ENCODE measurements at places on chromosomes 1 and 21.

DNA sequence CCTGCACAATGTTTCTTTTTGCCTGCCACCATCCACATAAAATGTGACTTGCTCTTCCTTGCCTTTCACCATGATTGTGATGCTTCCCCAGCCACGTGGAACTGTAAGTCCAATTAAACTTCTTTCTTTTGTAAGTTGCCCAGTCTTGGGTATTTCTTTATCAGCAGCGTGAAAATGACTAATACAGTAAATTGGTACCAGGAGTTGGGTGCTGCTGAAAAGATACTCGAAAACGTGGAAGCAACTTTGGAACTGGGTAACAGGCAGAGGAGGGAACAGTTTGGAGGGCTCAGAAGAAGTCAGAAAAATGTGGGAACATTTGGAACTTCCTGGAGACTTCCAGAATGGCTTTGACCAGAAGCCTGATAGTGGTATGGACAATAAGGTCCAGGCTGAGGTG lies 425.3 kb downstream of the GPATCH2 start:
- DNase-seq = no peak

GRCh38 chr1:161994175-161994668 lies 29.4 kb downstream of the OLFML2B start:
- DNase-seq = no peak

DNA sequence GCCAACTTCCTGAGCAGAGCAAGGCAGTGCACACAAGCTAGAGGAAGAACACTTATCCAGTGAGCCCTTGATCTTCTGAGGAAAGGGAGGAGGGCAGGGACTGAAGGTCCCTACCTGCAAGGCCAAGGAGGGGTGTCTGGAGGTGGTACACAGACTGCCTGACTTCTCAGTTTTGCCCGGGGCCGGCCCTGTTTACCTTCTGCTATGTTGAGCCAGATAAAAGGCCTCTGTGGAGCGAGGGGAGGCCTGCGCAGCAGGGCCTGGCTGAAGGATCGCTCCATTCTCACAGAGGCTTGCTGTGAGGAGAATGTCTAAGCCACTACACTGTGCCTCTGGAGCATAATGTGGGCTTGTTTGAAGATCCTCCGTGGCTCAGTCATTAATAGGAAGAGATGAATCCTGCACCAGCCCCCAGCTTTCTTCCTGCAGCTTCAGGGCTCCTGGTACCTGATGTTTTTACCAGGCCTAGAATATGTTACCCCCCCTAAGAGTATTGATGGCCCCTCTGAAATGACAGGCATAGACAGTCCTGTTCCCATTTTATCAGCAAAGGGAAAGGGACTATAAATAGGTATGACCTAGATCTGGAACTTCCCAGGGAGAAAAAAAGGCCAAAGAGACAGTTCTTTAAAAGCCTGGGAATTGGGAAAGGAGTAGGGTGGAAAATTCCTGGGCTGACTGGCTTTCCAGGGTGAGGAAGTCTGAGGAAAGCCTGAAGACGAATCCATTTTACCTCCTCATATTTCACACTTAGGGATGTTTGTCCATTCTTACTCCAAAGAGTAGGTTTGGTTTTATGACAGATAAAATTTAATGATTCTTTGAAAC lies 4.7 kb downstream of the POGK start:
- no peak for DNase-seq

- DNase-seq = no peak
Observed at GRCh38 chr1:182795563-182796228, 6.1 kb downstream of the NPL start.

- no peak for DNase-seq
Observed at GRCh38 chr1:89546082-89546889, 21.7 kb downstream of the LRRC8B start.

- no peak for DNase-seq
Observed at GRCh38 chr21:25640202-25640942, 1.3 kb downstream of the JAM2 start.

- DNase-seq = no peak
Observed at GRCh38 chr21:44766818-44767354, 34.7 kb downstream of the UBE2G2 start.

- no peak for DNase-seq
Observed at GRCh38 chr1:71621785-71622184, 541.0 kb upstream of the ZRANB2 start.

DNA sequence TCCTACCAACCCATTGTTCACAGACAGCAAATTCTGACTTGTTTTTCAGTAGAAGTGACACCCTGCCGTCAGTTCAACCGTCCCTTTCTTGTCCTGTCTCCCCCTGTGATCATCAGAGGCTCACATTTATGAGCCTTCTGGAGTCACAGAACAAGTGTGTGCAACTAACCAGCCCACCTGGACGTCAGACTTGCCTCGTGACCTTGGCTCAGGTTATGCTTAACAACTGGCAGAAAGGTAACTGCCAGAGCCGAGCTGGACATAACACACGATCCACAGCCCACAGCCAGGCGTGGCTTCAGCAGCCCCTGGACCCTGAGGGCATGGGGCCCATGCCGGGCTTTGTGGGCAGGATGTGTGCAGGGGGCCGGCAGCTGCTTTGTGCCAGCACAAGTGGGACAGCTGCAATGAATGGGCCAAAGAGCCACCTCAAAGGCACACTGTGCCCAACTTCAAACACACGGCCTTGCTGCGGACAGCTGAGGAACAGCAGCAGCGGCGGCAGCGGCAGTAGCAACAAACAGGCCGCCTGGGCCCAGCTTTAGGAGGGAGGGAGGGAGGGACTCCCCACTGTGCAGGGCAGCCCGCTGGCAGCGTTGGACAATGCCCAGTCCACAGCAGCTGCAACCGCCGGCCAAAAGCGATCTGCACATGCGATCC lies 103.9 kb downstream of the ZBTB18 start:
- DNase-seq = no peak

DNA sequence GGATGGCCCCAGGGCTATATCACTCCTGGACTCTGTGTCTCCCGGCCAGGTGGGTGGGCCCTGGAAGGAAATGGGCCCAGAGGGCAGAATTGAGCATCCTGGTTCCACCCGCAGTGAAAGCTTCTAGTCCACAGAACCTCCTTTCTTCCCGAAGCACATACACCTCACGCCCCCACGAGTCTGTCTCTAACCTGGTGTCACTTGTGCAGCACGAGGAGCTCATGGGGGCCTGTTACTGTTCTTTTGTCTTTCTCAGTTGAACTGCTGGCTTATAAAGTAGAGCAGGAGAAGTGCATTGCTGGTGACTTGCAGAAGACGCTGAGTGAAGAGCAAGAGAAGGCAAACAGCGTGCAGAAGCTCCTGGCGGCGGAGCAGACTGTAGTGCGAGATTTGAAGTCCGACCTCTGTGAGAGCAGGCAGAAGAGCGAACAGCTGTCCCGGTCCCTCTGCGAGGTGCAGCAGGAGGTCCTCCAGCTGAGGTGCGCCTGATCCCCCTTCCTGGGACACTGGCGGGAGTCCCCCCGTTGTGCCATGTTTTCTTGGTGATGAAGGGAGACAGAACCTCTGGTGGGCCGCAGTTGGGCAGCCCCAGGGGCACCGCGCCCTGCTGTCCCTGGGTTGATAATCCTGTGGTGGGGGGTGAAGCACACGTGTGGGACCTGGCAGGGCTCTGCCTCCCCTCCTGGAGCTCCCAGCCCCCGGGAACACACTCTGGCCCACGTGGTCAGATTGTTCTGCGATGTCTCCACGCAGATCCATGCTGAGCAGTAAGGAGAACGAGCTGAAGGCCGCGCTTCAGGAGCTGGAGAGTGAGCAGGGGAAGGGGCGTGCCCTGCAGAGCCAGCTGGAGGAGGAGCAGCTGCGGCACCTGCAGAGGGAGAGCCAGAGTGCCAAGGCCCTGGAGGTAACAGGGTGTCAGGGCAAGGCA lies 28.7 kb upstream of the DIP2A start:
- no peak for DNase-seq

DNA sequence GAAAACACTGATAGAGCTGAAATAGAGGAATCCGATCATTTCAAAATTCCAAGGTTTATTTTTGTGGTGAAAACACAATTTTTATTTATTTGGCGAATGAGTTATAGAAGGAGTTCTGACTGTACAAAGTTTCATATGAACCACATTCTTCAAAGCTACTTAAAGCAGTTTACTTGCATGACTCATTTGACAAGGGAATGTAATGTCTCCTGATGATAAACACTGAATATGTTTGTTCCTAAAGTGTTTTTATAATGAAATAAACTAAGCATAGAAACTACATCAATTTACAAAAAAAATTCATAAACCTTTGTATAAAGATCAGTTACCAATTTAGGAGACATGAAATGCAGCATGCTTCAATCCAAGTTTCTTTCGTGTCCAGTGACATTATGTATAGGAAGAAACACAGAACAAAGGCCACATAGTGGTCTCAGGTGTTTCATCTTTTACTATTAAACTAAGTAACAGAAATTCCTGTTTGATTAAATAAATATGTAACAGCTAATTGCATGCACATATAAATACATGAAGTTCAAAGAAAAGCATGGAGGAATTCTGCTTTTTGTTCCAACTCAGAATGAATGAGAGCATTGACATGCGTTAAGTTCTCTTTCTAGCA lies 2.5 kb downstream of the PRKACB start:
- DNase-seq = no peak

GRCh38 chr1:72969461-72969860 lies 687.1 kb upstream of the NEGR1 start:
- DNase-seq = no peak

DNA sequence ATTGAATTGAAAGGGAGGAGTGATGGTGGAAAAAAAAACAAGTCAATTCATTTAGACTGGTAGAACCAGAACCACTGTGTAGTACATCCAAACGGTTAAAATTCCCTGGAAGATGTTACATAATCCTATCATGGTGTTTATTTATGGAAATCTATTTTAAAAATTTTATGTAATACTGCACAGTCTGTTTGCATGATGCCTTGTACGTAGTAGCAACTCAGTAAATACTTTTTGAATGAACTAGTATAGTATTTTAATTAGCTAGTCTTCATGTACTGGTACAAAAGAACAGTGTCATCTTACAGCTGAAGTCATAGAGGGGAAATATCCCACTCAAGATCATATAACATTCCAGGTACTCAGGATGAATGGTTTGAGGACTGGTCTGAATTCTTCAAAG lies 27.0 kb upstream of the IER5 start:
- DNase-seq = no peak

DNA sequence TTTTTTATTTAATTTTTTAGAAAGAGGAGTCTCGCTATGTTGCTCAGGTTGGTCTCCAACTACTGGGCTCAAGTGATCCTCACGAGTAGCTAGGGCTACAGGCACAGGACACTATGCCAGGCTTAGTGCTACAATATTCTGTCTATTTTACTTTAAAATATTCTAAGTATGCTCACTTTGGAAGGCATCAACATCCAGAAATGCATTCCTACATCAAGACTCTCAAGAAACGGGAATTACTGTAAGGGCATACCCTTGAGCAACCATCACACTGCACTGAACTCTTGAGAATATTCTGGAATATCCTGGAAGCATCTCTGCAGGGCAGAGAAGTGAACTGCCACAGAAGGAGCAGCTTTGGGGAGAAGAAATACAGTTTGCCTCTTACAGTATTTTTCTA lies 565 bp upstream of the DMRTB1 start:
- no peak for DNase-seq

GRCh38 chr1:240987928-240988327 lies 369.1 kb downstream of the RGS7 start:
- DNase-seq = no peak

- no peak for DNase-seq
Observed at GRCh38 chr1:6538956-6539355, 15.4 kb downstream of the NOL9 start.

GRCh38 chr1:97816927-97817326 lies 103.9 kb downstream of the DPYD start:
- DNase-seq = no peak

DNA sequence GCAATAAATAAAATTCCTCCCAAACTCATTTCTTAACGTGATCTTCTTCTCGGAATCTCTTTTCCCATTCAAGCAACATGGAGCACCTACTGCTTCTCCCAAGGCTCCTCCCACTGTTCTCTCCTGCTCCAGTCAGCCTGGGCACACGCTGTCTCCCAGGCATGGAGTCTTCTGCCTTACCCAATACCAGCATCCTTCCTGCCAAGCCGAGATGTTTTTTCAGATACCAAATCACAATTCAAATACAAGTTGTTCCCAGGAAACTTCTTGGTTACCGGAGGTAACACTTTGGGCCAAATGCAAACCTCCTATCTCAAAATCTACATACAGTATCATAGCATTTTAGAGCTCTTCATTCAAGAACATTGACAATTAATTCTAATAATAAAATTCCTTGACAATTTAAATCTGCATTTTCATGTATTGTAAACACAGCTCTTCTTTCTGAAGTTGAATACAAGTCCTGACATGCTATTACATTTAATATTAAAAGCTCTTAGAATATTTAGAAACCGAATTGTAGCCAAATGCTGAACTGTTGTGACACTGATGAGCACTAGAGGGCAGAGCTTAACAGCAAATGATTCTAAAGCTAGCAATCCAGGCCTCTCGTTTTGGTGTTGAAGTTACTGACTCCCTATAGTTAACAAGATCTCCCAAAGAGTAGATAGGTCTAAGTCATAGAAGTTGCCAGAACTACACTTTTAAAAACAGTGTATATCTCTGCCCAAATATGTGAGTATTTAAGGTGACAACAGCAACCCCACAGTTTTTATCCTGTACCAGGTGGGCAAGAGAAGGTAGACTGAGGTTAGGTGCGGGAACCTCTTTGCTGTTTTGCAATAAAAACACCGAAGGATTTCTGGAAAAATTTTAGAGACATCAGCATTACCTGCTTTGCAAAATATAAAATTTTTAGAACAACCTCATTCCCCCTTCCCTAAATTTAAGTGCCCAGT lies 52.3 kb downstream of the BCAR3 start:
- no peak for DNase-seq

DNA sequence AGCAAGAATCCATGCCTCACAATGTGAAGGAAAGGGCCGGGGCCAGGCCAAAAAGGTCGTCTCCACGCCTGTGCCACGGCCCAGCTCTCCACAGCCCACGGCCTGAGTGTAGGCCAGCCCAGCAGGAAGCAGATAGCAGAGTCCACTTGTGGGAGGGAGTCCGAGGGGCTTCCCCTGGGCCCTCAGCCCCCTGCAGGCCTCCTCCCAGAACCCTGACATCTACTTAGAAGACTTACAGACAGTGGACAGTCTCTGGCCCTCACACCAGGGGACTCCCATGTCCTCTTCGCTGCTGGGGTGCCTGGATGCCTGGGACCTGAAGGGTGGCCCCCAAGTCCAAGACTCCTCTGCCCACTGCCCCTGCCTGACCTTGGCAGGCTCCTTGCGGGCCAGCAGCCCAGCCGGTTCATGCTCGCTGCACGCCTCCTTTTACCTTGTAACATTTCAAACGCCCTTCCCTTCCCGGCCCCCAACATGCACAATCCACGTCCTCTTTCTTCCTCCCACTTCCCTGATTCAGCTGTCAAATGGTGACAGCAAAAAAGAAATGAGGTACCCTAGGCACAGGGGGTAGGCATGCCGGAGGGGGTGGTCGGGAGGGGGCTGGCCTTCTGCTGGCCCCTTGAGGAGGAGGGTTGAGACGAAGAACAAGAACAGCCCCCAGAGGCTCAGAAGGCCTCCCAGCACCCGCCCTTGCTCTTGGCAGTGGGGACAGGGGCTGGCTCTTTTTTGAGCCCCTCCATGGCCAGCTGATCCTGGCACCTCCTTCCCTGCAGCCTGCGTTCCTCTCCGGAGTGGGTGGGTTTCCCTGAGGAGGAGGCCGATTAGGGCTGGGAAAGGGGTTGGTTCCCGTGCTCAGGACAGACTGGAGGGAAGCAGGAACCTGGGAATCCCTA lies 997 bp upstream of the PTPN7 start:
- no peak for DNase-seq

- no peak for DNase-seq
Observed at GRCh38 chr1:53196017-53196484, 573 bp upstream of the CPT2 start.
